ENCODE measurements at places on chromosomes 7 and 10.

DNA sequence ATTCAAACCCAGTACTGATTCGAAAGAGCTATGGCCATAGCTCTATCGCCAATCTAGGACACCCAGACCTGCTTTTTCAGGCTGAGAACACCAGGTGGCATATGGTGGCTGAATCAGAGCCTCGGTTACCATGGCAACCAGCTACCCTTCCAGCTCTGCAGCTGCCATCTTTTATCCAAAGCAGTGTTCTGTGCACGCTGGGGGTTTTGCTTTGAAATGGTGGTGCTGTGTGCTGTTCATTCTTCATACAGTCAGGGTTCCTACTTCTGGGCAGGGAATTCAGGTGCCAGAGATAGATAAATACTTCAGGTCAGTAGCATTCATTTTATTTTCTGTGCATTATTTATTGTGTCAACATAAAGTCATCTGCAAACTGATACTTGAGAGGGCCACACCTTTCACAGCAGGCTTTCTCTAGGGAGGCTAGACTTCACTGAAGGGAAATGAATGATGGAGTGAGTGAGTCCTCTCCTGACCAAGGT, 85.4 kb downstream of the AKR1D1 start:
- peak; percentile 98 for DNase-seq

- DNase-seq = no peak
These were observed 55.8 kb downstream of the CDHR3 start for GRCh38 chr7:106018566-106019469.

GRCh38 chr10:49068672-49069217, 46.6 kb downstream of the VSTM4 start:
- no peak for DNase-seq

GRCh38 chr7:92717993-92718716, 118.2 kb downstream of the CDK6 start:
- no peak for DNase-seq

DNA sequence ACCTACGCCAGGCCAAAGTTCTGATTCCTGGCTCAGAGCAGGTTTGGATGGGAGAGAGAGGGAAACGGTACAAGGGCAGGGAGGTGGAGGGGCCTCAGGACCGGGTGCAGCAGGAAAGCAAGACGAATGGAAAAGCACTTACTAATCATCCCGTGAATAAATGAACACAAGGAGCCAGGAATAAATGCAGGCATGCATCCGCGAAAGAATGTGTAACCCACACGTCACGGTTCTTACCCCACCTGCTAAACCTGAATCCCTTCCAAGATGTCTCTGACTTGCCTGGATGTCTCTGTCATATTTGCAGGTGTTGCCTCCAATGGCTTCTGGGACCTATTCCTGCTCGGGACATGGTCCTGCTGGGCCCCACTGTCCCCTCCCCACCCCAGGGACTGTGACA, 335.2 kb upstream of the RNF32 start:
- DNase-seq = no peak

GRCh38 chr7:4531236-4531635, 150.9 kb upstream of the FOXK1 start:
- DNase-seq = no peak

GRCh38 chr10:95784279-95784913, 28.4 kb downstream of the ENTPD1 start:
- no peak for DNase-seq

- DNase-seq = no peak
These were observed 681.3 kb downstream of the TNS3 start for GRCh38 chr7:46900312-46901263.

DNA sequence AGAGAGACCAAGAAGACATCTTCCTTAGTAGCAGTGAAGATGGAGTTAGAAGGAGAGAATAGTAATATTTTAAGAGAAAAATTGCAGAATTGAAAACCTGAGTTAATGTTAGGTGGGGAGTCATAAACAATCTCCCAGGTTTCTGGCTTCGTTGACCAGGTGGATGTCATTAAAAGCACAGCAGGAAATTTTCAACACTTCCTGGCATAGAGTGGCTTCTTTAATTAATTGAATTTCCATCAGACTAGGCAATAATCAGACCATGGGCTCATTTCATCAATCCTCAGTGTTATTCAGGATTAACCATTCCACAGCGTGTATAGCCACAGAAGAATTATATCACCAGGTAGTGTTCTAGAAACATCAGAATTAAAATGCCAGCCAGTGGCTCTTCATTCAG, 268.2 kb downstream of the CCDC3 start:
- DNase-seq = no peak

- peak; percentile 99 for DNase-seq
These were observed at the start of gene STN1 for GRCh38 chr10:103918053-103918846. STN1 (minus strand) TSS chr10:103918184; CDS start chr10:103917594, 590 bp downstream.

DNA sequence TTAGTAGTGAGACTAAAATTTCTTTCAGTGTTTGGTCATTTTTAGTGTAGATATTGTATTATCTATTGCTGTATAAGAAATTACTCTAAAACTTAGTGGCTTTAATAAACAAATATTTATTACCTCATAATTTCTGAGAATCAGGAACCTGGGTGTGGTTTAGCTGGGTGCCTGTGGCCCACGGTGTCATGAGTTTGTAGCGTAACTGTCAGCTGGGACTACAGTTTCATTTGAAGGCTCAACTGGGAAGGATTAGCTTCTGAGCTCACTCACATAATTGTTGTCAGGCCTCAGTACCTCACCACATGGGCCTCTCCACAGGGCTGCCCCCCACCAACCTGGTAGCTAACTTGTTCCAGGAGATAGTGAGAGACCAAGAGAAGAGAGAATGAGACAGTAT, 98.5 kb downstream of the SRI start:
- DNase-seq = no peak

DNA sequence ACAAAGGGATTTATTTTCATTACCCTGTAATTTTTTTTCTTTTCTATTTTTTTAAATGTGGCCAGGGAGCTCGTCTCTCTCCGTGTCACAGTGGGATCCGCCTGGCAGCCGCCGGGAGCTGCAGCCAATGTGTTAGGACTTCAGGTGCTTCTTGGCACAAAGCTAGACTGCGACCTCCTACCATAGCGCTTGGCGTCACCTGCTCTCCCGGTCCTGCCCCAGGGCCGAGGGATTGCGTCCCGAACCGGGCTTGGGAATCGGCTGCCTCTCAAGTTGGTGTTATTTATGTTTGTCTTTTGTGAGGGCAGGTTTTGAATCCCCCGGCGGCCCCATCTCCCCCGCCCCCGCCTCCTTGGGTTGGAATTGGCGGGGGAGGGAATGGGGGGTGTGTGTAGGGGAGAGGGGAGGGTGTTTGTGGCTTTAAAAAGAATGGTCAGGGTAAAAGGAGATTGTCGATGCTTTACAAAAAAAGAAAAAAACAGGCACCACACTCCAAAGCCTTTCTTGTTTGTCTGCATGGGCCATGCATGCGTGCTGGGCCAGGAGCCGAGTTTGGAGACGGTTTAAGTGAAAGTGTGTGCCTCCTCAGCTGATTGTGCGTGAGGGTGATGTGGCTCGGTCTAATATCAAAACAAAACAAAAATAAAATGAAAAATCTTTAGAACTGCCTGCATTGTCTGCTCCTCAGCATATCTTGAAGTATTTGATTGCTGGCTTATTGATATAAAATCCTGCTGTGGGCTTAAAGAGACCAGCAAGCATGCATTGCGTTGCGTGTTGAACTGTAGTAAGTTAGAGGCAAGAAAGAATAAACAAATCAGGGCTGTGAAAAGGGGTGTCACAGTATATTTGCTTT, 1.2 kb downstream of the PPP1R9A start:
- peak; percentile 77 for DNase-seq

Data from mesendoderm (in vitro differentiated cells).